Stimulated activated CD8-positive, alpha-beta memory T cell treated with anti-CD3 and anti-CD28 coated beads, Interleukin-4, amount 100 ng/mL, for 4 hours (primary cell): ENCODE measurements at places on chromosomes 6 and 20.

GRCh38 chr6:69863766-69864165 is 2.6 kb upstream of the COL19A1 start:
- no peak for DNase-seq

GRCh38 chr20:3901028-3901705 is 12.0 kb downstream of the PANK2 start:
- DNase-seq = no peak

- no peak for DNase-seq
Measured at GRCh38 chr6:134543128-134543527, 225.2 kb upstream of the SGK1 start.

DNA sequence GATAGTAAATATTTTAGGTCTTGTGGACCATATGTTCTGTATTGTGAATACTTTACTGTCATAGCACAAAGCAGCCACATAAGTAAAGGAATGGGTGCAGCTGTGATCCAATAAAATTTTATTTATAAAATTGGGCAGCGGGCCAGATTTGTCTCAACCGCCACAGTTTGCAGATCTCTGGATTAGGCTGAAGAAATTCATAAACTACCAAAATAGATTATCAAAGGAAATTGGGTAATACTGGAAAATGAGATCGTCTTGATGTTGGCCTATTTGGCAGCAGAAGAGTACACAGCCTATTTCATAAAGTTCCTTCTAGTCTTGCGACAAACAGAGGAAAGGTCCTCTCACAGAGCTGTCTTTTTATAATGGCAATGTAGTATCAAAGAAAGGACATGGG is 69.8 kb downstream of the DZANK1 start:
- DNase-seq = no peak

GRCh38 chr6:21240709-21241108 is 352.8 kb upstream of the SOX4 start:
- no peak for DNase-seq

DNA sequence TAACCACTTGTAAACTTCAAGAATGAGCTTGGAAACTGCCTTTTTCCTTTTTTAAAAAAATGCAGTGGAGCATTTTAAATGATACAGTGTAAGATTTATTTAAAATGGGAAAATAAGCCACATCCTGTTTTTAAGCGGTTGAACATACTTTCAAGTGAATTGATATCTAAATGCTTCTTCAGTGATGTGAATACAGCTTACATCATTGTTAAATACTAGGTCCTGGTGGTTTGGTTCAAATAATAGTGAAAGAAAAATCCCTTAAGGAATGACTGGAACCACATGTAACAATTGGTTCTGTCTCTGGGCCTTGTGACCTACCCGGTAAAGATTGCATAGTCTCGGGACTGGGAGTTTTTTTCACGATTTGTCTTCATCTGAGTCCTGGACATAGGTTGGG is 44.2 kb downstream of the BMP6 start:
- no peak for DNase-seq

- DNase-seq = peak; percentile 6
Measured at GRCh38 chr6:8219352-8219943, 117.1 kb upstream of the EEF1E1 start.

DNA sequence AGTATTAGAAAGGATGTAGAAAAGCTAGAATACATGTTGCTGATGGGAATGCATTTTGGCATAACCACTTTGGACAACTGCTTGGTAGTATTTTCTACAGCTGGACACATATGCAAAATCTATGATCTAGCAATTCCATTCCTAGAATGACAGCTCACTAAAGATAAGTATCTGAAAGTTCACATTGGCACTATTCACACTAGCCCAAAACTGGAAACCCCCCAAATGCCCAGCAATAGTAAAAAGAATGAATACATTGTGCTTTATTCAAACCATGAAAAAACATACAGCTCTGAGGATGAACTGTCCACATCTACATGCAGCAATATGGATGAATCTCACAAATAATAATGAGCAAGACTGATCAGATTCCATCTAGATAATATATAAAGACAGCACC is 79.0 kb downstream of the PPP1R3G start:
- DNase-seq = no peak

GRCh38 chr6:135358985-135359384 is 138.6 kb downstream of the AHI1 start:
- no peak for DNase-seq

DNA sequence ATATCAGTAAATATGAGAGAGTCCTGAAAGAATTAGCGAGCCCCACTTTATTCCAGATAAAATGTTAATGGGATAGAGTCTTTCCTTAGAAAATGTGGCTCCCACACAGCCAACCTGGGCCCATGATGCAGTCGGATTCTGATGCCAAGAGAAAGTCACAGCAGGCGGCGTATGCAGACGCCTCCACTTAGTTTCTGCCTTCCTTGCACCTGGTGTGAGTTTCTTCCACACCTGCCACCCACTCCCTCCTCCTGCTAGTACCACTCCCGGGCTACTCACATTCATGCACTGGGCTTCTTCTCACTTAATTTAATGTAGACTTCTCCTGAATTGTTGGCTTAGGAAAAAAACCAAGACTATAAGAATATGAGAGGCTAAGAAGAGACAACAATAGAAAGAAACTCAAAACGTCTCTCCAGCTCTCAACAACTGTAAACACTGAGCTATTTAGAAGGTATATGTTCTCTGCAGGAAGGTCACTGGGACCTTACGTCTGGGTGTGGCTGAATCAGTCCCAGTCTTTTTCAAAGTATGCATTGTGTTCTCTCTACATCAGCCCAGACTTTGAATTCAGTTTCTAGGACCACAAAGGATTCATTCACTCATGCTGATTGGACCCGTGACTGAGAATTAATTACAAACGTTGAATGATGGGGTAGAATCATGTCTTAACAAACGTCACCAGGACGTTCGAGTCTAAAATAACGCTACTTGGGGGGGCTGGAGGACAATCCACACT is 70.4 kb downstream of the GCNT2 start:
- DNase-seq = no peak

DNA sequence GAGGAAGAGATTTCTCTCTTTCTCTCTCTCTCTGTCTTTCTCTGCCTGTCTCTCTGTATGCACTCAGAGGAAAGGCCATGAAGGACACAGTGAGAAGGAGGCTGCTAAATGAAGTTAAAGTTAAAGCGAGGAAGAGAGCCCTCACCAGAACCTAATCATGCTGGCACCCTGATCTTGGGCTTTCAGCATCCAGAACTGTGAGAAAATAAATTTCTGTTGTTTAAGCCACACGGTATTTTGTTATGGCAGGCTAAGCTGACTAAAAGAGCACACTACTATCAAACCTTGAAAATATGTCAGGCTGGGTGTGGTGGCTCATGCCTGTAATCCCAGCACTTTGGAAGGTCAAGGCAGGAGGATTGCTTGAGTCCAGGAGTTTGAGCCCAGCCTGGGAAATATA is 8.0 kb upstream of the TCF21 start:
- no peak for DNase-seq

DNA sequence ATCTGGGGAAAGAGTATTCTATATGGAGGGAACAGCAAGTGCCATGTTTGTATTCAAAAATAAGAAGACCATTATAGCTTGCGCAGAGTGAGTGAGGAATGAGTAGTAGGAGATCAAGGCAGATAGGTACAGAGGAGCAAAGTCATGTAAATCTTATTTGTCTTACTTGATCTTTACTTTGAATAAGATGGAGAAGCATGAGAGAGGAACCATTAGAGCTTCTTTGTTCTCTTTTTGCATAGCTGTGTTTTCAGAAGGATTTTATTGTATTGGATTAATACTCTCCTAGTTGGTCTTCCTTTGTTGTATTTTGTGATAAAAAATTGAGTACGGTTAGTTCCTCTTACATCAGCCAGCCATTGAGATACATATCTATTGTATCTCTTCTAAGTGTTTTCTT is 88.4 kb downstream of the SCAF8 start:
- DNase-seq = no peak

DNA sequence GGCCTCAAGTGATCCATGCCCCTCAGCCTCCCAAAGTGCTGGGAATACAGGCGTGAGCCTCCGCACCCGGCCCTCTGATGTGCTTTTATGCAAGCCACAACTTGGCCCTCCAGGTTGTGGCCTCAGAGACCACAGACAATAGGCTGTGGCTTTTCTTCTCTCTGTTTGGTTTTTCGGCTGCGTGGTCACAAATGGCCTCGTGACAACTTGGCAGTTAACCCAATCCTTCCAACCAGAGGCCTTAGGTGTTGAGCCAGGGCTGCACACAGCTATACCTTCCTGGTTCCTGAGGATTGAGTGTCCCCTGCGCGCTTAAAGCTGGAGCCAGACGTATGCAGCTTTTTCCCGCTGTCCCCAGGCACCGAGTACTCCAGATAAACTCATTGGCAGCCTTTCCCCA is 6.3 kb upstream of the TGM3 start:
- no peak for DNase-seq

GRCh38 chr6:119024111-119024510 is 54.4 kb downstream of the FAM184A start:
- no peak for DNase-seq

DNA sequence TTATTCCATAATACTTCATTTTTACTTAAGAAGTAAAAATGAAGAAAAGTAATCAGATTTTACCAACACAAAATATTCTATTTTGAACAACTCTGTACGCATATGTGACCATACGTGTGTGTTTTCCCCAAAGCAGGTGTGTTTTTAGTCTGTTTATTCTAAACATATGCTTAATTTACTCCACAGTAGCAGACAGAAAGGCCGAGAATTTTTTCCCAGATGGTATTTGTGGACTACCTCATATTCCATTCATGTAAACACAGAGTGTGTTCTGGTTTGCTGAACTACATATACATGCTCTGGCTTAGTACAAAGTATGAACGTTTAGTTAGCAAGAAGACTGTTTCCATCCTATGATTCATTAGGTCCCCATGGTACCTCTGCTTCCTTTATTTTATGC is 233.3 kb upstream of the RUNX2 start:
- DNase-seq = no peak

DNA sequence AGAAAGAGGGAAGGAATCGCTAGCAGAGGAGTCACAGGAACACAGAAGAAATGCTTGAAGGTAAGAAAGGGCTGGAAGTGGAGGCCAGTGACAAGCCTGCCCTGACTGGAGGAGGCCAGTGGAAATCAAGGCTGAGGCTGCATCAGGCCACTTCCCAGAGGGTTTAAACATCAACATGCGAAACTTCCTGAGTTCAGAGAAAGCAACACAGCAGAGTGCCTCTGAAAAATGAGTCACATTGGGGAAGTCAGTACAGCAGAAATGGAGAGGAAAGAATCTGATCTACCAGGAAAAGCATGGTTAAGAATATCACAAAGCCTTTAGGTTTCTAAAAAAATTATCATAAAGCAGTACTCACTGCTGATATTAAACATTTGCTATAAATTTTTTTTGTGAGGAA is 23.3 kb downstream of the NAPB start:
- no peak for DNase-seq

- no peak for DNase-seq
Measured at GRCh38 chr6:134795691-134796090, 154.2 kb downstream of the ALDH8A1 start.

DNA sequence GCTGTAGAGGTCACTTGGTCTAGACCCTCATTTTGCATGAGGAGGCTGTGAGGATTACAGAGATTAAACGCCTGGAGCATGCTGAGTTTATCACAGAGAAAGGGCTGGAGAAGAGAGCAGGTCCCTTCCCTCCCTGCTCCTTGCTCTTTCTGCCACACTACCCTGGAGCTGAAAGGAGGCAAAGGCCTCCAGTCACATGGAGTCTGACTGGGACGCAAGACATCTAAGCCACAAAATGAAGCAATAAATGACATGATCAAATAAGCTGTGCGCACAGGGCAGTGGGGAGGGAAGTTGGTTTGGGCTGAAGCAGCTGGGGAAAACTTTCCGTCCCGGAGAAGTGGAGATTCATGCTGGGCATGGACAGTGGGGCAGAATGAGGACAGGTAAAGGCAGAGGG is 33.3 kb downstream of the ATXN1 start:
- no peak for DNase-seq

DNA sequence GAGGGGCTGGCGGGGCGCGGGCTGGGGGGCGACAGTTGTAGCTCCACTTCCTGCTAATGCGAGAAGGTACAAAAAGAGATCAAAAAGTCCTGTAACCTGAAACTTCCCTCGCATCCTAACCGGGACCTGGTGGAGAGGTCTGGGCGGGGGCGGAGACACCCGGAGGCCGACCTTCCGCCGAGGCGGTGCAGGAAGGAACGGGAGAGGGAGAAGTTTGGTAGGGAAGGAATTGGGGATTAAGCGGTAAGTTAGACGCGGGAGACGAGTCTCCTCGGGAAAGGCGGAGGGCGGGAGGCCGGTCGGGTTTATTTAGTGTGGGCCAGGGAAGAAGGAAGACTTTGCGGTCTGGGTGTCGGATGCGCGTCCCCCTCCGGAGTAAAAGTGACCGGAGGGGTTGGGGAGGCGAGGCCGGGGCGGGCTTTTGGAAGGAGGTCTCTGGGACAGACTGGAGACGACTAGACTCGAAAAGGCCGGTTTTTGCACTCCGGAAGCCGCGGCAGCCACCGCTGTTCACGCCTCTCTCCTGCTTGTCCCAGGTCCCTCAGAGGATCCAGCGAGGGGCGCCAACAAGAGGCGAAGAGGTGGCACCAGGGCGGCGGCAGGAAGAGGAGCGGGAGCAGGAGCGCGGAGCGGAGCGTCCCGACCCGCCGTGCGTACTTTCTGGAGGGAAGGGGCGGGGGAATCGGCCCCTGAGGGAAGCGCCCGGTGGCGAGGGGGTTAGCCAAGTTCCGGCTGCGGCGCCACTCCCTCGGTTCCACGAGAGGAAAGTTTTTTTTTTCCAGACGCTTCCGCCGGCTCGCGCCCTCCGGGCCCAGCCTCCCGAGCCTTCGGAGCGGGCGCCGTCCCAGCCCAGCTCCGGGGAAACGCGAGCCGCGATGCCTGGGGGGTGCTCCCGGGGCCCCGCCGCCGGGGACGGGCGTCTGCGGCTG is 734 bp downstream of the TPBG start:
- no peak for DNase-seq

DNA sequence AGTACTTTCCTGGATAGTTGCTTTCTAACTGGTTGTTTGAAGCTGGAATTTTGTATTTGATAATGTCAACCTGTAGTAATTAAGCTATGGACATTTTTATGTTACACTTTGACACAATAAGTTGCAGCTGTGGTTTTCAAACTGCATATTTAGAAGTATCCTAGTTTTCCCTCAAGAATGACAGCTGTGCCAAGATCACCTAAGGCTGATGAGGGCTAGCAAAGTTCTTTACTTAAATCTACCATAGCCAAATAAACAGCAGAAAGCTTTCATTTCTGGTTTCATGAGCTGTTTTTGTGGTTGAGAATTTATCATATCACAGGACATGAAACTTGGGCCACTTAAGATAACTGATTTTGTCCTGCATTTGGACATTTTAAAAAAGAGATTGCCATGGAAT is 30.6 kb downstream of the FAM229B start:
- DNase-seq = no peak

DNA sequence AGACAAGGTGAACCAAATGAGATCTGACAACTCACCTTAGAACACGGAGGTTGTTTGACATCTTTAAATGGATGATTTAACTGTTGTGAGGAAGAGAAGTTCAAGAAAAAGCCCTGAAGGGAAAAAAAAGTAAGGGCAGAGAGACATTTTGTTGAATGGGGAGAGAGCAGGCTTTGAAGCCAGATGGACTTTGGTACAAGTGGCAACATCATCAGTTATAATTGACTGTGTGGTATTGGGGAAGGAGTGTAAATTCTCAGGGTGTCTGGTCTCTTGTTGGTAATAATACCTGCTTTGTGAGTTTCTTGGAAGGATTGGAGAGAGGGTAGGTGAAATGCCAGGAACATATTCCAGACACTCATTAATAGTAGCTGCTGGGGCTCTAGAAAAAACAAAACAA is 21.6 kb downstream of the OGFRL1 start:
- DNase-seq = no peak
